ENCODE measurements at places on chromosomes 5 and 9.

GRCh38 chr9:82504620-82505019 lies 516.0 kb downstream of the SPATA31D1 start:
- H3K4me1 ChIP-seq: no peaks in the 10 kb centered on the region
- DNase-seq: no peak
- no peak overlapping the region for H3K27ac ChIP-seq
- peaks cover 1% of the 10 kb centered on the region for H3K36me3 ChIP-seq

GRCh38 chr5:36073595-36074216 lies 7.0 kb upstream of the UGT3A2 start:
- DNase-seq: no peak
- peaks cover 12% of the 10 kb centered on the region for H3K27me3 ChIP-seq
- peaks cover 4% of the 10 kb centered on the region for H3K4me1 ChIP-seq
- no peak overlapping the region for H3K27ac ChIP-seq

DNA sequence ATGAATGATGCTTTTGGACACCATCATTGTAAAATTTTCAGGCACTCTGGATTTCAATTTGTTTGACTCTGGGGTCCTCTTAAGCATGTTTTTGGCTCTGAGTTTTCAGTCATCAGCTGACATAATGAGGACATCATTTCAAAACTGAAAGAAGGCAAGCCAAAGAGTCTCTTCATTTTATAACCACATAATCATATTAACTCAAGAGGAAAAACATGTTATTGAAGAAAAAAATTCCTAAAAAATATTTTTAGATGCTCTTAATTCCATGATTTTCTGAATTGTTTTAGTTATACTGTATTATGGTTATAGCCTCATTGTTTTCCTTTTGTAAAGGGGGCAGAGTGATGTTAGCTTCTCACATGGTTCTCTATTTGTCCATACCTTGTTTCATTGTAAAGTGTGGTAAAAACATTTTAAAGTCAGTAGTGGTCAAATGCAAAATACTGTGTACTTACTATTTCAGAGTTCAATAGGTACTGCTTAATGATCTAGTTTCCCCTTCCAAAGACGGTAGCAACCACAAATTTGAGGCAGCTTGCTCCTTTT lies 472.1 kb downstream of the DMRT2 start:
- H3K4me3 ChIP-seq: no peak overlapping the region
- no peaks in the 10 kb centered on the region for H3K36me3 ChIP-seq
- no peak overlapping the region for H3K27ac ChIP-seq
- no peaks in the 10 kb centered on the region for H3K4me1 ChIP-seq
- H3K27me3 ChIP-seq: peaks cover under 1% of the 10 kb centered on the region

DNA sequence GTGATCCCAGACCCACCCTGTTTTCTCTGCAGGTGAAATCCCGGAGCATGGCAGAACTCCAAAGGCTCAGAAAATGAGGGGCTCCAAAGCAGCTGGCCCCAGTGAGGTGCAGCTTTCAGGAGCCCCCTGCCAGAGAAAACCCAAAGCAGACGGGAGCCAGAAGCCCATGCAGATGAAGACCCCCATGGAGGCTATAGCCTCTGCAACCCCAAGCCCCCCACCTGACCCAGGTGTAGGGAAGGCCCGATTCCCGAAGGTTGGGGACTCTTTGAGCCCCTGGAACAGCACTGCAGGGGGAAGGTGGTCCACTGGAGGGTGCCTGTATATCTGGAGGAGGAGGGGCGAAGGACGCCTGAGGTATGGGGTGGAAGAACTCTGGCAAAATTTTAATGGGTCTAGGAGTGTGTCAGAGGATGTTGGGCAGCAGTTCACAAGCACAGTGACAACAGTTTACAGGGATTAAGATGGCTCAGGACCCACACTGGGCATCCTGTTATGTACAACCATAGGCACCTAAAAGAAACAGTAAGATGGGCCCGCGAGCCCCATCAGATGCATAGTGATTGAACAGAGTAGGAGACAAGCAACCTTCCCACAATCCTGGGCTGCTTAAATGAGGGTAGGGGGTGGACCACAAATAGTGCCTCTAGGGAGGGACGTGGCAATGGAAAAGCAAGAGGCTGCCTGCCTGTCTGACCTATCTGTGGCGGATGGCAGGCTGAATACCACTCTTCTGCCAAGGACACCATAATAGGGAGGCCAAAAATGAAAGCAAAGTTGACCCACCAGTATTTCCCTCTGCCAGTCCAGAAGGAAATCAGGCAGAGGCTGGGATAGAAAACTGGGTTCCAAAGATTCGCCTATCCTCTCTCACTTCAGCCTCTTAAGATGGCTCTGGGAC lies 16.4 kb upstream of the ANXA6 start:
- H3K4me1 ChIP-seq: peaks cover 30% of the 10 kb centered on the region
- H3K27me3 ChIP-seq: no peaks in the 10 kb centered on the region
- H3K27ac ChIP-seq: no peak overlapping the region
- H3K4me3 ChIP-seq: no peak overlapping the region
- no peak for DNase-seq

- H3K27ac ChIP-seq: peak overlapping the region; percentile 30
- H3K4me1 ChIP-seq: peaks cover 39% of the 10 kb centered on the region
- no peaks in the 10 kb centered on the region for H3K27me3 ChIP-seq
- DNase-seq: no peak
- no peak overlapping the region for H3K4me3 ChIP-seq
- H3K36me3 ChIP-seq: peaks cover 4% of the 10 kb centered on the region
Measured at GRCh38 chr5:62326702-62327101, 20.7 kb downstream of the KIF2A start.

- no peak overlapping the region for H3K27ac ChIP-seq
- H3K4me1 ChIP-seq: no peaks in the 10 kb centered on the region
- peaks cover 5% of the 10 kb centered on the region for H3K27me3 ChIP-seq
- DNase-seq: no peak
- H3K36me3 ChIP-seq: peaks cover 2% of the 10 kb centered on the region
Measured at GRCh38 chr9:124429530-124429867, 14.3 kb upstream of the PSMB7 start.

GRCh38 chr5:110726249-110727024 lies at the start of gene TMEM232:
Gene TMEM232, minus strand, starts transcription at chr5:110726671. Its CDS starts 59,319 bp downstream, at chr5:110667352.
- H3K27me3 ChIP-seq: no peaks in the 10 kb centered on the region
- peak within 1 kb of the TSS; percentile 49 for H3K27ac ChIP-seq
- H3K4me1 ChIP-seq: no peaks in the 10 kb centered on the region
- H3K4me3 ChIP-seq: peak within 1 kb of the TSS; percentile 90
- H3K36me3 ChIP-seq: no peaks in the 10 kb centered on the region

DNA sequence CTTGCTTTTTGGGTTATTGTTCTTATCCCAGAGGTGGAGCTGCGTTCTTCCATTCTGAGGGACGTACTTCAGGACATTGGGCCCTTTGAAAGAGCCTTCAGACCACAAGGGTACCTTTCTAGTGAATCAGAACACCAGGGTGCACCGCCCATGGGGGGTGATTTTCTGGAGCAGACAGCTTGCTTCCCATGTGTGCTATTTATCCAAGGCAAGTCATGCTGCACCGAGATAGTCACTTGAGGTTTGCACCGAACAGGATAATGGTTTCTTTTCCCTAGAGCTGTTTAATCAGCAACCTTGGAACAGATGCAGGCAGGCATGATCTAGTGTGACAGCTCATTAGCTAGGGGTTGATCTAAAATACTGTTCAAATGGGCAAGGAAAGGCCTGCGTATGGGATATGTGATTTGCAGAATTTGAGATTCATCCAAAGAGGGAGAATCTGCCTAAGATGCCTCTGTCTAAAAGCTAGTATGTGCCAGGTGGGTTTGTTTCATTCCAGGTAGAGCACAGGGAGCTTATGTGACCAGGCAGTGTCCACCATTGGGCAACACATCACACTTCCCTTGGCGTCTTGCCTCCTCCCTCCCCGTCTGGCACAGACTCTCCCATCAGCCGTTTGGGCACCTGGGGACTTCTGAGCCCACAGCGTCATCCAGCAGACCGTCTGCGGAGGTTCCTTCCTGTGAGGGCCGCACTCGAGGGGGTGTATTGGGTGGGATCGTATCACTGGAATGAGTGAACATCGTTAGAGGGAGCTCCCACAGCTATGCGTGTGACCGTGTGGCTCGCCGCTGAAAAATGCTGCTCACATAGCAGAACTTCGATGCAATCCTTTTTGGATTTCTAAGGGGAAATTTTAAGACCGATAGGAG lies 23.0 kb downstream of the ABL1 start:
- no peak for DNase-seq
- H3K27ac ChIP-seq: no peak overlapping the region
- no peak overlapping the region for H3K4me3 ChIP-seq
- no peaks in the 10 kb centered on the region for H3K4me1 ChIP-seq

- DNase-seq: no peak
- H3K27ac ChIP-seq: no peak overlapping the region
- H3K27me3 ChIP-seq: no peaks in the 10 kb centered on the region
Measured at GRCh38 chr9:82512728-82513127, 524.2 kb downstream of the SPATA31D1 start.

- no peak overlapping the region for H3K27ac ChIP-seq
- no peaks in the 10 kb centered on the region for H3K36me3 ChIP-seq
- H3K4me3 ChIP-seq: no peak overlapping the region
- no peak for DNase-seq
- no peaks in the 10 kb centered on the region for H3K27me3 ChIP-seq
- no peaks in the 10 kb centered on the region for H3K4me1 ChIP-seq
Measured at GRCh38 chr5:45252978-45253377, 443.2 kb downstream of the HCN1 start.

- H3K4me3 ChIP-seq: no peak overlapping the region
- H3K27me3 ChIP-seq: no peaks in the 10 kb centered on the region
- no peak for DNase-seq
- no peaks in the 10 kb centered on the region for H3K4me1 ChIP-seq
- H3K36me3 ChIP-seq: no peaks in the 10 kb centered on the region
Measured at GRCh38 chr9:29882767-29883166, 2309.5 kb upstream of the C9orf72 start.

DNA sequence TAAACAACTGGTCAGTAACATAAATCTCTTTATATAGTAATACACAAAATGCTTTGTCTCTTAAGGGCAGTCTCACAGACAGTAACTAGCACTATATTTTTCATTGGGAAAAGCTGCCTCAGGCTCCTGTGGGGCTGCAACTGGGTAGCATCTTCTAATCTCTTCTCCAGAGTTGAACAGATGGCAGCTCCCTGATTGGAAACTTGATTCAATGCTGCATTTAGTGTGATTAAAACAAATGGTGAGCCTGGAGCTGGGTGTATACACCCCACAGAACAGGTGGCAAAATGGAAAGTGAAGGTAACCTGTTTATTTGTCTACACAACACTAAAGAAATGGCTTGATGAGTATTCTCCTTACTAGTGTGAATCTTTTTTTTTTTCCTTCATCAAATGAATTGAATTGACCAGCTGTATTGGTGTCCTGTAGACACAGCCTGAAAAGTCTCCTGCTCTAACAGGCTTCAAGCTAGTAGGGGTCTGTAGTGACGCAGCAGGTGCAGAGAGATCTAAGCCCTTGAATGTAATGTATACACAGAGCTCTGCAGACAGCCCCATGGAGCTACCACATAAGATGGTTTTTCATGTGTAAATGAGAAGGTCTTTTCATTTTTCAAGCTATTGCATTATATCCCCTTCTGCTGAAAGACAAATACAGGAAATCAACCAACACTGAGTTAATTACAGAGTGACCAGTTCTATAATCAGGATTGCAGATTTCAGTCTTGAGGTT lies 43.3 kb downstream of the IZUMO3 start:
- no peak overlapping the region for H3K27ac ChIP-seq
- no peaks in the 10 kb centered on the region for H3K36me3 ChIP-seq
- H3K27me3 ChIP-seq: no peaks in the 10 kb centered on the region
- no peak overlapping the region for H3K4me3 ChIP-seq
- H3K4me1 ChIP-seq: no peaks in the 10 kb centered on the region

DNA sequence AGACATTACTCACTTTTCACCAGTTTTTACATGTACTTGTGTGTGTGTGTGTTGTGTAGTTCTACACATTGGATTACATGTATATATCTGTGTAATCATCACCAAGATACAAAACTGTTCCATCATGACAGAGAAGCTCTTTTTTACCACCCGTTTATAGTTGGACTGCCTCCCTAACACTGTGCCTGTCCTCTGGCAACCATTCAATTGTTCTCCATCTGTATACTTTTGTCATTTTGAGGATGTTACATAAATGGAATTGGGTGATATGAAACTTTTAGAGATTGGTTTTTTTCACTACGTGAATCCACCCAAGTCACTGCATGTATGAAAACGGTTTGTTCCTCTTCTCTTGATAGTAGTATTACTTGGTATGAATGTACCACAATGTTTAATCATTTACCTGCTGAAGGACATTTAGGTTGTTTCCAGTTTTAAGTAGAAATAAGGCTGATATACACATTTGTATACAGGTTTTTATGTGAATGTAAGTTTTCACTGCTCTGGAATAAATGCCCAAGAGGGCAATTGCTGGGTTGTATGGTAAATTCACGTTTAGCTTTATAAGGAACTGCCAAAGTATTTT lies 126.2 kb downstream of the MAPKAP1 start:
- H3K4me1 ChIP-seq: peaks cover 6% of the 10 kb centered on the region
- H3K27me3 ChIP-seq: no peaks in the 10 kb centered on the region
- peaks cover 40% of the 10 kb centered on the region for H3K36me3 ChIP-seq
- no peak overlapping the region for H3K27ac ChIP-seq

DNA sequence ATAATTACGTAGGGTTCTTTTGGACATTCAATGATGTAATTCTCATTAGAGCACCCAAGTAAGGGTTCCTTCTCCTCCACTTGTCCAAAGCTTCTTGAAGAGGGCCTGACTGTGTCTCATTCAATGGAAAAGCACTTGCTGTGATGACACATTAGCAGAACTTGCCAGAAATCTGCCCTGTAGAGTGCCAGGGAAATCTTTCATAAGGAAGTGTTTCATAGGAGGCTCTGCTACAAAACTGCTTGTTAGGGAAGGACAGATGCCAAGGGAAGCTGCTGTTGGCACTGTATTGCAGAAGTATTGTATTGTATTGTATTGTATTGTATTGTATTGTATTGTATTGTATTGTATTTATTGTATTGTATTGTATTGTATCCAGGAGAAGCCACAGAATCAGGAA lies 45.5 kb upstream of the MPDZ start:
- no peaks in the 10 kb centered on the region for H3K36me3 ChIP-seq
- no peak overlapping the region for H3K27ac ChIP-seq
- no peaks in the 10 kb centered on the region for H3K27me3 ChIP-seq

GRCh38 chr5:81161012-81161601 lies 72.0 kb upstream of the CKMT2 start:
- H3K27ac ChIP-seq: no peak overlapping the region
- H3K36me3 ChIP-seq: no peaks in the 10 kb centered on the region
- H3K27me3 ChIP-seq: no peaks in the 10 kb centered on the region
- H3K4me3 ChIP-seq: no peak overlapping the region
- no peaks in the 10 kb centered on the region for H3K4me1 ChIP-seq

GRCh38 chr9:78307360-78307759 lies 10.4 kb downstream of the PSAT1 start:
- no peaks in the 10 kb centered on the region for H3K4me1 ChIP-seq
- no peak overlapping the region for H3K4me3 ChIP-seq
- H3K36me3 ChIP-seq: peaks cover 7% of the 10 kb centered on the region
